ENCODE measurements at places on chromosomes 6 and 20.
A peak's percentile ranks its signal among the peaks of the same experiment; 100 is the strongest.

GRCh38 chr6:88339761-88340160, 173.6 kb upstream of the CNR1 start:
- no peak for DNase-seq

GRCh38 chr6:7675353-7675945, 50.5 kb upstream of the BMP6 start:
- no peak for DNase-seq

DNA sequence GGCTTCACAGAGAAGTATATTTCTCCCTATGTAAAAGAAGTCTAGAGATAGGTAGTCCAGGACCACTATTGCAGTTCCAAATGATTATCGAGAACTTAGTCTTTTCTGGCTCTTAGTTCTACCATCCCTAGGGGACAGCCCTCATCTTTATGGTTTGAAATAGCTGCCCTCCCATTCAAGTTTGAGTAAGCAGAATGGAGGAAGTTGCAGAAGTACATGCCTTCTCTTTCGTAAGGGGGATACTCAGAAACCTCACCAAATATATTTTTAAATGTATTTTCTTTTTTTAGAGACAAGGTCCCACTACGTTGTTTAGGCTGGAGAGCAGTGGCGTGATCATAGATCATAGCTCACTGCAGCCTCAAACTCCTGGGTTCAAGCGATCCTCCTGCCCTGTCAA, 236.8 kb upstream of the RREB1 start:
- no peak for DNase-seq

DNA sequence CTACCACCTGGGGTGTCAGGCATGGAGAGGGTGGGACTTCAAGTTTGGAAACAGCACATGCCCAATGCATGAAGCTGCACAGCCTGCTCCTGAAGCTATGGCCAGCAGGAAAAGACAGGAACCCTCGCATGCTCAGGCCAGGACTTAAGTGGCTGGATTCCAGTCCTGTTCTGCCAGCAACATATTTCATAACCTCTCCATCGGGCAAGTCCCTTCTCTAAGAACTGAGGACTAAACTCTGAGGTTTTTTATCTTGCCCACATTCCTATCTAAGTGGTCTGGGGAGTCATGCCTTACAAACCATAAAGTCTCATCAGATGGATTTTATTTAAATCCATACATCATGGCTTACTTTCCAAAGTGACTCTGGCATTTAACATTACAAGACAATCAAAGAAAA, 27.5 kb upstream of the AGPAT4 start:
- DNase-seq = no peak

DNA sequence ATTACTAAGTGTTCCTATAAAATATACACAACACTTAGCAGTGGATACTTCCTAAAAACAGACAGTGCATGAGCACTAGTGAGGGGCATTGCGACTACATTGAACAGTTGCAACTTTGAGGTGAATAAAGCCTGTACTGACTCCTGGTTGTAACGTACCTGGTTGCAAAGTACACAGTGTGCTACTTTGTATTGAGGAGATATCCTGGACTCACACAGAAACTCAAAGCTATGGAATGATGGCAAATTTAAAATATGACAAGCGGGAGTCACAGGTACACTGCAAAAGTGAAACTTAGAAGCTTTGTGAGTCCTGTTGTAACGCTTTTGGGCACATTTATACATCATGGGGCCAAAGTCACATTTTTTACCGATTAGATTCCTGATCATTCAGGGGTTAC, 55.6 kb upstream of the HLA-A start:
- DNase-seq = no peak

GRCh38 chr20:3106658-3107463, 22.3 kb upstream of the AVP start:
- DNase-seq = no peak

DNA sequence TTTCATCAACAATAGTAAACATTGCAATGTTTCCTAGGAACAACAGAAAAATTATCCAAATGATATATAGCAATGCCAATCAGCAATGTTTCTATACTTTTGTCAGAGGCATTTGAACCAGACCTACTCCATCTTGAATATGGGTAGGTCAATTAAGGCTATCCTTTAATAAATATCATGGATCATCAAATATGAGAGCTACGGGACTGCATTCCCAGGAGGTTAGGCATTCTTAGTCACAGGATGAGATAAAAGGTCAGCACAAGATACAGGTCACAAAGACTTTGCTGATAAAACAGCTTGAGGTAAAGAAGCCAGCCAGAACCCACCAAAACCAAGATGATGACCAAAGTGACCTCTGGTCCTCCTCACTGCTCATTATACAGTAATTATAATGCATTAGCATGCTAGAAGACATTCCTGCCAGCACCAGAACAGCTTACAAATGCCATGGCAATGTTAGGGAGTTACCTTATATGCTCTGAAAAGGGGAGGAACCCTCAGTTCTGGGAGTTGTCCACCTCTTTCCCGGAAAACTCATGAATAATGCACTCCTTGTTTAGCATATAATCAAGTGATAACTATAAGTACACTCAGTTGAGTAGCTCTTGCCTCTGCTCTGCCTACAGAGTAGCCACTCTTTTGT, 8.6 kb upstream of the SERPINB6 start:
- no peak for DNase-seq

DNA sequence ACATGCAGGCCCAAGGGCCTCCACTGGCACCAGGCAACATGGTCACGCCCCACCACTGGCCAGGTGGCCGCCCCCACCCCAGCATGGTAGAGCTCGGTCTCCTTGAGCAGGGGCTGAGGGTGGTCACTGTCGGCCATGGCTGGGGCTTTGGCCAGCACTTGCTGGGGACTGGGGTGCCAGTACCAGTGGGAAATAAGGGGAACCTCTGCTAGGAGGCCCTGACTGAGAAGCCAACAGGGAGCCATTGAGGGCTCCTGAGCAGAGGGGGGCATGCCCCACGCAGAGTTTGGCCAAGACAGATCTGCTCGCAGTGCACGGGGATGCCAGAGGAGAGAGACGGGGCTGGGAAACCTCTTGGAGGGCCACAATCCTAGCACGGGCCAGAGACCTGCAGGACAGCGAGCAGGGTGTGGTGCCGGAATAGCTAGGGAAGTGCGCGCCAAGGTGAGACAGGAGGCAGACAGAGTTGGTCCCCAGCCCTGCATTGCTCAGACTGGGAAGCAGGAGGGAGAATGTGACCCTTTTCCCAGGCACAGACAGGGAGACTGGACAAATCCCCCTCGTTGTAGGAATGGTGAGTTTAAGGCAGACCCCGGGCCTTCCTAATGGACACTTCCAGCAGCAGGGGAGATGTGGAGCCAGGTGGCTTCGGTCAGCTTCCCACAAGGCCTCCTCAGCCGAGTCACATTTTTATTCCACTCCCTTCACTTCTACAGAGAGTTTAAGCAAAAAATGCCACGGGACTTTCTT, 179.0 kb upstream of the CST7 start:
- DNase-seq = no peak

GRCh38 chr6:87210979-87211378, 55.6 kb downstream of the ZNF292 start:
- DNase-seq = no peak

DNA sequence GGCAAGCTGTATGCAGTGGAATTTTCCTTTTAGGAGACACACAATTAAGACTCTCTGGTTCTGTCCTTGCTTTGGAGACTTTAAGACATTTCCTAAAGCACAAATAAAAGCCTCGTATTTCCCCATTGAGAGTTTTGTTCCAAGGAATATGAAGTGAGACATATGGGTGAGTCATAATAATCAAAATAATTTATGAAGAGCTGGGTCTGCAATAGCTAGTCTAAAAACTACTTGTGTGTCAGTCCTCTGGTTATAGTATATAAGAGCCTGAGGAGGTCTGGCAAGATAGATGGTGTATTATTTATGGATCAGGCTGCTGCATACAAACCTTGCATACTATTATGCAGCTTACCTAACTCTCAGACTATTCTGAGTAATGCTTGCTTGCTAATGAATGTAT, 142.6 kb downstream of the ADGRG6 start:
- DNase-seq = no peak

- no peak for DNase-seq
Measured at GRCh38 chr20:23132930-23133559, 46.9 kb upstream of the CD93 start.

- no peak for DNase-seq
Measured at GRCh38 chr20:22890594-22891300, 144.4 kb upstream of the SSTR4 start.

DNA sequence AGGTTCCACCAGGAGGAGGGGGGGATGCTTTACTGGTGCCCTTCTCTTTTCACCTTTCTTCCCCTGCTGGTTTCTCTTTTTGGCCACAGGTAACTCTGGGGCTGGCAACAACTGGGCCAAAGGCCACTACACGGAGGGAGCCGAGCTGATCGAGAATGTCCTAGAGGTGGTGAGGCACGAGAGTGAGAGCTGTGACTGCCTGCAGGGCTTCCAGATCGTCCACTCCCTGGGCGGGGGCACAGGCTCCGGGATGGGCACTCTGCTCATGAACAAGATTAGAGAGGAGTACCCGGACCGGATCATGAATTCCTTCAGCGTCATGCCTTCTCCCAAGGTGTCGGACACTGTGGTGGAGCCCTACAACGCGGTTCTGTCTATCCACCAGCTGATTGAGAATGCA, 4.4 kb downstream of the TUBB1 start:
- DNase-seq = no peak

GRCh38 chr6:112433457-112433856, 86.3 kb downstream of the RFPL4B start:
- no peak for DNase-seq

DNA sequence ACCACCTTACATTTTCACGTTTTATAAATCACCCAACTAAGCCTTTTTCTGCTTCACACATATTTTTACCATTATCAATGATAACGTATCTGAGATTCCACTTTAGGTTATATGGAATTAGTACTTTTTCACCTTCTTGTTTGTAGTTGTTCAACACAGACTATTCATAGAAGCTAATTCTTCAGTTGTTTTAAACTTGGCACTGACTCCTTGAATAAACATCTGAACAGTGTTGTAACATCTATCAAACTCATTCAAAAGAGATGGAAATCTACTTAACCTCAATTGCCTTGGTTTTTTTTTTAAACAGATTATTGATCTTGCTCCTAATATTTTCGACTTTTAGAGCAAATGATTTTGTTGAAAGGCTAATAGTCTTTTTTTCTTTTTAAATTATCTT, 34.2 kb downstream of the PTPRA start:
- DNase-seq = no peak

DNA sequence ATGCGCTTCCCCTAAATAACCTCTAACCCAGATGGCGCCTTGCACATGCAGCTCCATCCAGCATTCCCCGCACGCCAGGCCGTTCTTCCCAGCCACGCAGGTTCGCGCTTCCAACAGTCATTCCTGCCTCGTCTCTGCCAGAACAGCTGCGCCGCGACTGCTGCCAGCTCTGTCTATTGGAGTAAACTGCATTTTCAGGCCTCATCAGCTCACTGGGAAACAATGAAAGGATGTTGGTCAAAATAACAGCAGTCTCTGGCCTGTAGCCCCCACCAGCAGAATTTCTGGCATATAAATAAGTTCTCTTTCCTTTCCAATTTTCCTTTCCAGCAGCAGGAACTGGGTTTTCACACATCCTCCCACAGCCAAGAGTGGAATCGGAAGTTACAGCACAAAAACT, 14.6 kb downstream of the NRSN1 start:
- DNase-seq = no peak

DNA sequence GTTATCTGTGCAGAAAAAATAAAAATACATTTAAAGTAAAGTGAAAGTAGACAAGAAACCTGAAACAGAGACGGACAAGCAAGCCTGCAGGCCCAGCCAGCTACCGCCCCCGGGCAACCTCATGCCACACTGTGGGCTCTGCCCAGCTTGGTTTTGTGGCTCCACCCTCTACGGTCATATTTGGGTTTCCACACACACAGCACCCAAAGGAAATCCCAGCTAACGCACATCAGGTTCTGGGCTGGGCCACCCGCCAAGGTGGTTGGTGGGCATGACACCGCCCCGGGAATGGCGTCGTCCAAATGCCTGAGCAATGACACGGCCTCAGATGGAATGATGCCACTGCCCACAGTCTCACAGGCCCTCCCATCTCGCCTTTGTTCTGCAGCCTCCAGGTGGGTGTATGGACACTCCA, 22.9 kb downstream of the FAM110A start:
- DNase-seq = peak; percentile 47

- DNase-seq = no peak
Measured at GRCh38 chr6:47634210-47635047, 64.0 kb upstream of the ADGRF4 start.

- no peak for DNase-seq
Measured at GRCh38 chr6:148218542-148219258, 123.9 kb upstream of the SASH1 start.

DNA sequence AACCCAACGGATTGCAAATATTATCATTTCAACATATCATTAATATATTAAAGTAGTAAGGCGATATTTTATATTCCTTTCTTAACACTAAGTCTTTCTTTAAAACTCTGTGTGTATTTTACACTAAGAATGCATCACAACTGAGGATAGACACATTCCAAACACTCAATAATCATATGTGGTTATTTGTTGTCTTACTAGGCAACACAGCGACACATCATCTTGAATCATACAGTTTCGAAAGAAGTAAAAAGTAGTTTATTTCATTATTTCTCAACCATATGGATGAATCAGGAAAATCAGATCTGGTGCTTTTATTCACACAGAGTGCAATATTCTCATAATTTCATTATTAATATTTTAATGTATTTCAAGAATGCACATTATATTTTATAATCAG, 662.4 kb downstream of the EPHA7 start:
- no peak for DNase-seq

DNA sequence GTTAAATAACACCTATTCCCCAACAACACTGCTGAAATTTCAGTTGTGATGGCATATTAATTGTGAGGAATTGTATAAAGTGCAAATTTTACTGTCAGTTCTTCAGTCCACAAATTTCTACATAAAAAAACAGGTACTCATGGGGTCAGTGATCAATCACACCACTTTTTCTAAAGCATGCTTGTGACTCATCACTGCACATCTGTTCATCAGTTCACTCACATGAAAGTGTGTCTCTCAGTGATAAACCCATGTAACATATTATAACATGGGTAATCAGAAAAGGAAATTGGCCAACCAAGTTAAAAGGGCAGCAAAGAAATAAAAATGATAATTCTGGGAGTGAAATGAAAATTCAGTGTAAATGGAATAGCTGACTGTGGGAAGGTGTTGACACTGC, 234.7 kb upstream of the FKBP1C start:
- no peak for DNase-seq

- no peak for DNase-seq
Measured at GRCh38 chr6:56356426-56356825, 109.0 kb upstream of the COL21A1 start.

Data from T-cell (primary cell).